CD4-positive, alpha-beta T cell (primary cell): ENCODE measurements at places on chromosomes 11 and 22.

DNA sequence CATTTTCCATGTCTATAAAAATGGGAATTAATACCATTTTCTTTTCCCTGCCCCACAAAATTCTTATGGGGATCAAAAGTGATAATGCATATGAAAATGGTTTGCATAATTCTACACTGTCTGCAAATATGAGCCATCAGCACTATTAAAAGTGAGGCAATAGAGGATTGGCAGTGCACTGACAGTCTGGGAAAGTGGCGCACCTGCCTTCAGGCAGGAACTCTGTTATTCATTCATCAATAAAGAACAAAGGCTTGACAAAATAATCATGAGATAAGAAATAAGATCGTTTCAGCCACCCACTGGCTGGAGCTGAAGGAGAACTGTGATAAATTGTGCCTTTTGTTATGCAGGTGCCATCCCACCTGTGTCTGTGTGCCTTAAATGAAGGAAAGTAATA, 49.5 kb downstream of the ARFGAP2 start:
- DNase-seq: no peak
- H3K27me3 ChIP-seq: no peaks in the 10 kb centered on the region
- H3K36me3 ChIP-seq: no peaks in the 10 kb centered on the region
- no peak overlapping the region for H3K27ac ChIP-seq
- H3K4me3 ChIP-seq: no peak overlapping the region

DNA sequence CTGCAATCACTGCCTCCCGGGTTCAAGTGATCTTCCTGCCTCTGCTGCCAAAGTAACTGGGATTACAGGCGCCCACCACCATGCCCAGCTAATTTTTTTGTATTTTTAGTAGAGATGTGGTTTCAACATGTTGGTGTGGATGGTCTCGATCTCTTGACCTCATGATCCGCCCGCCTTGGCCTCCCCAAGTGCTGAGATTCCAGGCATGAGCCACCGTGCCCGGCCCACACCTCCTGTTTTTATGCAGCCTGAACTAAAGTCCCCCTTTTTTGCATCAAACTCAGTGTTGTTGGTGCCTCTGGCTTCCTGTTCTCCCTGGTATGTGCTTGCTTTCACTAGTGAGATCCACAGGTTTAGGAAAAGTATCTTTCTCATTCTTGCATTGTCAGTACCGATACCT, 4.2 kb downstream of the TBC1D22A start:
- H3K4me1 ChIP-seq: peaks cover 72% of the 10 kb centered on the region
- H3K36me3 ChIP-seq: peaks cover 11% of the 10 kb centered on the region
- no peak overlapping the region for H3K27ac ChIP-seq
- H3K4me3 ChIP-seq: no peak overlapping the region

DNA sequence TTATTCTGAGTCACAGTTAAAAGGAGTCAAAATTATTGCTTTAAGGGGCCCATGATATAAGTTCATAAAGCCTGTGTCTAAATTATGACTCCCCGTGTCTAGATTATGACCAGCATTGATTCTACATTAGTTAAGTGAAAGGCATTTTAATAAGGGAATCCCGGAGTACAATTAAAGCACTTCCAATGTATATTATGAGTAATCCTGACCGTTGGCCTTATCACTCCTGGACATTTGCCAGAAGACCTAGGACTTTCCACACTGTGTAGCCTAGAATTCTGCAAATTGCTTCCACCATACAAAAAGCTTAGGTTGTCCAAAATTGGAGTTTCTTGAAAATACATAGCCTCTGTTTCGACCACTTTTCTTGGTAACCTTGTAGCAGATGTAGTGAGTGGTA, 1292.6 kb downstream of the LRRC4C start:
- H3K27ac ChIP-seq: no peak overlapping the region
- no peak for DNase-seq
- H3K4me1 ChIP-seq: no peaks in the 10 kb centered on the region
- H3K36me3 ChIP-seq: no peaks in the 10 kb centered on the region
- H3K27me3 ChIP-seq: no peaks in the 10 kb centered on the region

GRCh38 chr11:3135481-3136440, 29.3 kb downstream of the OSBPL5 start:
- no peaks in the 10 kb centered on the region for H3K36me3 ChIP-seq
- no peak overlapping the region for H3K27ac ChIP-seq
- H3K4me1 ChIP-seq: peaks cover 14% of the 10 kb centered on the region
- H3K27me3 ChIP-seq: no peaks in the 10 kb centered on the region
- no peak for DNase-seq

DNA sequence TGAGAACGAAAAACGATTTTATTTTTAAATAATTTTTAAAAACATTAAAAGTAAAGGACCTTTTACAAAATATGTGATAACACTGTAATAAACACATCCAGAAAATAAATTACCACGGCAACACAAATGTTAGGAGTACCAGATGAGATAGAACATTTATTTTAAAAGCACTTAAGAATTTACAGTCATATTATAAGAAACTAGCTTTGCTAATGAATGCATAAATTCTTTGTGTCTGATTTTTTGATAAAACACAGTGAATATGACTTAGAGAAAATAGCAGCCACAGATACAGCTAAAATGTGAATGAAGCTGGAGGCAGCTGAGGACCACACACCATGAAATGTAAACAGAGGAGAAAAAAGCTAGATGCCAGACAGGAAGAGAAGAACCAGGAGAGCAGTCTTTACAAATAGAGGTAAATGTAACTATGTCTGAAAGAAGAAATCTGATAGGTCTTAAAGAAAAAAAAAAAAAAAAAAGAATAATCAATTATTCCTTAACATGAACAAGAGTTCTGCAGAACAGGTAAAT, 14.6 kb downstream of the CCDC34 start:
- H3K27ac ChIP-seq: no peak overlapping the region
- no peak overlapping the region for H3K4me3 ChIP-seq
- H3K27me3 ChIP-seq: no peaks in the 10 kb centered on the region
- no peak for DNase-seq
- no peaks in the 10 kb centered on the region for H3K4me1 ChIP-seq

DNA sequence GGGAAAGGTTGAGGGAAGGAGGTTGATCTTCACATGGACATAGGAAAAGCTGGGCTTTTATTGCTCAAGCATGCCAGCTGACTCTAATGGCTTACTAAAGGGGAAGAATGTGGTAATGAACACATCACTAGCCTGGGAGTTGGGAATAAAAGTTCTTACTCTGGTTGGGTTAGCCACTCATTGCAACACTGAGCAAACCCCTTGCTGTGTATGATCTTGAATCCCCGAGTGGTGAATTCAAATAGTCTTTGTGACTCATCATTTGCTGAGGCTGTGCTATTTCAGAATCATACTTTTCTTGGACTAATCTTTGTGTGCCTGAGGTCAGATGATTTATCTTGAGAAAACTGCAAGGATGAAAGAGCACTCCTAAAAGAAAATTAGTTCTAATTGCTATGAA, 304.1 kb upstream of the ANO5 start:
- H3K4me3 ChIP-seq: no peak overlapping the region
- H3K27ac ChIP-seq: no peak overlapping the region
- H3K36me3 ChIP-seq: no peaks in the 10 kb centered on the region
- H3K4me1 ChIP-seq: no peaks in the 10 kb centered on the region

DNA sequence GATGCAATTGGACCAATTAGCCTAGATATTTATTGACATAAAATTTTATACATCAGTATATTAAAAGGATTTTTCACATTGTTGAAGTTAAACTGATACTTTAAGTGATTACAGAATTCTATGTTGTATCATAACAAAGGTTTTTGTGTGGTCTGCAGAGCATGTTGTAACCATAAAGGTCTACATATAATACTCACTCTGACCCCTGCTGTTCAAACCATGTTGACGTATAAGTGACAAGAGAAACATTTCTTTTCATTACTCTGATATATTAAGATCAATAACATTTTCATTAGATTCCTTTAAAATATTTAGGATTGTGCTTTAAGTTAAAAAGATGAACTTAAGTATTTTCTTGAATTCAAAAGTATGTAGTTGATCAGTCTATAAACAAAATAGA, 63.9 kb downstream of the GAS2 start:
- H3K36me3 ChIP-seq: no peaks in the 10 kb centered on the region
- no peak overlapping the region for H3K4me3 ChIP-seq
- no peak overlapping the region for H3K27ac ChIP-seq
- DNase-seq: peak; percentile 46
- no peaks in the 10 kb centered on the region for H3K4me1 ChIP-seq
- no peaks in the 10 kb centered on the region for H3K27me3 ChIP-seq

GRCh38 chr11:65308281-65308891, 6.3 kb upstream of the CDC42EP2 start:
- no peaks in the 10 kb centered on the region for H3K4me1 ChIP-seq
- H3K4me3 ChIP-seq: no peak overlapping the region
- DNase-seq: no peak
- H3K36me3 ChIP-seq: no peaks in the 10 kb centered on the region
- H3K27me3 ChIP-seq: no peaks in the 10 kb centered on the region

DNA sequence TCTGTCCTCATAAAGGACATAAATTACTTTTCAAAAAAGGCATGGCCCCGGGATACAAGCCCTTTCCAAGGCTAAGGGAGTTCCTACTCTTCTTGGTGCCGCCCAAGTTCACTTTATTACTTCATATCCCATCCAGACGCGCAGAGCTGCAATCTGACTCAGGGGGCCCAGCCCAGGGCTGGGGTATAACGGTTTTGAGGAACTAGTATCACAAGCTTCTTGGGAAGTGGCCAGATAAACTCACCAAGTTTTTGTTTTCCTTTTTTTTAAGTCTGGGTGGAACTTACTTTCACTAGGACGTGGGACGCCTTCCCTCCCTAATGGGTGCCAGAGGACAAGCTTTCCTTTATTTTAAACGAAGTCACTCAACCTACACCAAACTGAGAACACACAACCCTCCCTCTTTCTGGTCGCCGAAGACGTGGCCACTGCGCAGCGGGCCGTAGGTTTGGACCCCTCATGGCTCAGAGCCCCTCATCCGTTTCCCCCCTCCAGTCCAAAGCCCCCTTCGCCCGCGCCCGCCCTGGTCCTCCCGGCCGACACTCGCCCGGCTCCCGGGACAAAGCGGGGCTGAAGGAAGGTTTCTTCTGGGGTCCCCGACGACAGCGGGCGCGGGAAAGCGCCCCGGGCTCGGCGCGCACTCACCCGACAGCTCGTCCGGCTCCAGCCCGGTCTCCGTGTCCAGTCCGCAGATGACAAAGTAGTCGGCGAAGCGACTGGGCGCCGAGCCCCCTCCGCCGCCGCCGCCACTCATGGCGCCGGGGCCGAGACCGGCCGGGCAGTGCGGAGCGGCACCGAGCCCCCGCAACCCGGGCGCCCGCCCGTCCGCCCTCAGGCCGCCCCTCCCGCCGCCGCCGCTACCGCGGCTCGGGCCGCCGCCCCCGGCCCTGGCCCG, 587 bp downstream of the DENND5A start:
- peak; percentile 3 for DNase-seq
- H3K4me1 ChIP-seq: peaks cover 41% of the 10 kb centered on the region
- peak overlapping the region; percentile 77 for H3K27ac ChIP-seq
- no peaks in the 10 kb centered on the region for H3K27me3 ChIP-seq
- no peaks in the 10 kb centered on the region for H3K36me3 ChIP-seq

DNA sequence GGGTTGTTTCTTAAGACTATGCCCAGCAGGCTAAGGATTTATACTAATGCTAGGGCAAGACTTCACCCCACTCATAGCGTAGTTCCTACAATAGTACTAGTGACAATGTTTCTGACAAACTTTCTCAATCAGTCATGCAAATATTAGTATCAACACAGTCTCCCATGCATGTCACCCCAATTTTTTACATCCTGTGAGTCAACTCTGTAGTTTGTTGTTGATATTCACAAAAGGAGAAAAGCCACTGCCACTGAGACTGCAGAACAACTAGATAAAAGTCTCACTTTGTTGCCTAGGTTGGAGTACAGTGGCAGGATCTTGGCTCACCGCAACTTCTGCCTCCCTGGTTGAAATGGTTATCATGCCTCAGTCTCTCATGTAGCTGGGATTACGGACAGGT, 155.2 kb downstream of the RBFOX2 start:
- no peaks in the 10 kb centered on the region for H3K27me3 ChIP-seq
- no peak overlapping the region for H3K27ac ChIP-seq
- H3K36me3 ChIP-seq: no peaks in the 10 kb centered on the region
- no peaks in the 10 kb centered on the region for H3K4me1 ChIP-seq
- H3K4me3 ChIP-seq: no peak overlapping the region
- DNase-seq: no peak

DNA sequence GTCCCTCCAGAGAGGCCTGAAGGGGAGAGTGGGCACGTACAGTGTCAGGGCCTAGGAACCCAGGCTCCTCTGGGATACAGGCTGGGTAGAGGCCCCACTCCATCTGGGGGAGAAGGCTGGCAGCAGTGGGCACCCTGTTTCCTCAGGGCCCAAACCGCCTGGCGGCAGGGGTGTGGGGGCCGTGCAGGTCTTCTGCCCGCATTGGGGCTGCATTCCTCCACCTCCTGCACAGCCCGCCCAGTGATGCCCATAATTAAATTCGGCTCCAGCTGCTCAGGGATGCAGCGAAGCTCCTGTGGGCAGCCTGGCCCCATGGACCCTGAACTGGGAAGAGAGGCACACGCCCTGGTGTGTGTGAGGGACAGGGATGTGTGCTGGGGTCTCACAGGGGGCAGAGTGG, 35.4 kb downstream of the KCNQ1OT1 start:
- no peaks in the 10 kb centered on the region for H3K27me3 ChIP-seq
- peaks cover 12% of the 10 kb centered on the region for H3K36me3 ChIP-seq
- H3K4me3 ChIP-seq: no peak overlapping the region
- H3K4me1 ChIP-seq: no peaks in the 10 kb centered on the region

GRCh38 chr11:69908511-69909220, 89.5 kb upstream of the FGF3 start:
- DNase-seq: no peak
- H3K4me1 ChIP-seq: no peaks in the 10 kb centered on the region
- no peak overlapping the region for H3K4me3 ChIP-seq
- H3K27ac ChIP-seq: no peak overlapping the region
- H3K27me3 ChIP-seq: peaks cover 16% of the 10 kb centered on the region
- no peaks in the 10 kb centered on the region for H3K36me3 ChIP-seq

DNA sequence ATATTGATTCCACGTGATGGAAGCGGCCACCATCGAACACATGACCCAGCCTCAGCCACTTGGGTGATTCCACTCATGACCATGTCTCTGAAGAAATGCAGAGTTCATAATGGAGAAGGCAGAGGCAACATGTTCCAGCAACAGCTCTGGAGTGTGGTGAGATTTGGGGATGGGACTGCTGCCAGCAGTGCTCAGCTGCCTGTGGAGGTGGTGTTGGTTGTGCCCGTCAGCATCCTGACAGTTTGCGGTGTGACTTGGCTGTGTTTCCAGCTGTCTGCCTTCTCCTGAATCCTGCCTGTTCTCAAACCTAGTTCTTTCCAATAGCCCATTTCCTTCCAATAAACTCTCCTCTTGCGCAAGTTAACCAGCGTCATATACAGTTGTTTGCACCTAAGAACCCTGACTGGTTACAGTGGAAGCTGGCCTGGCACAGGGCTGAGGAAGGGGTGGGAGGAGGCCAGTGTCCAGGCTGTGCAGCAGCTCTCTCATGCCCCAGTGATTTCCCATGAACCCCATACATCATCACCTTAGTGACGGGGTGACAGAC, 22.0 kb upstream of the OR8B8 start:
- no peak overlapping the region for H3K27ac ChIP-seq
- no peaks in the 10 kb centered on the region for H3K27me3 ChIP-seq
- DNase-seq: no peak
- no peaks in the 10 kb centered on the region for H3K36me3 ChIP-seq
- H3K4me1 ChIP-seq: no peaks in the 10 kb centered on the region
- H3K4me3 ChIP-seq: no peak overlapping the region

- no peak overlapping the region for H3K4me3 ChIP-seq
- no peak for DNase-seq
- H3K36me3 ChIP-seq: no peaks in the 10 kb centered on the region
- no peak overlapping the region for H3K27ac ChIP-seq
- H3K4me1 ChIP-seq: peaks cover 16% of the 10 kb centered on the region
- H3K27me3 ChIP-seq: no peaks in the 10 kb centered on the region
These were observed 110.2 kb upstream of the SESN3 start for GRCh38 chr11:95341221-95341620.

GRCh38 chr22:42269432-42270175, 849 bp downstream of the TCF20 start:
- no peaks in the 10 kb centered on the region for H3K27me3 ChIP-seq
- H3K4me1 ChIP-seq: peaks cover 48% of the 10 kb centered on the region
- DNase-seq: peak; percentile 71
- H3K27ac ChIP-seq: peak overlapping the region; percentile 85
